Substantia nigra (tissue), 51 donors: ENCODE measurements at places on chromosomes 2 and 18.

DNA sequence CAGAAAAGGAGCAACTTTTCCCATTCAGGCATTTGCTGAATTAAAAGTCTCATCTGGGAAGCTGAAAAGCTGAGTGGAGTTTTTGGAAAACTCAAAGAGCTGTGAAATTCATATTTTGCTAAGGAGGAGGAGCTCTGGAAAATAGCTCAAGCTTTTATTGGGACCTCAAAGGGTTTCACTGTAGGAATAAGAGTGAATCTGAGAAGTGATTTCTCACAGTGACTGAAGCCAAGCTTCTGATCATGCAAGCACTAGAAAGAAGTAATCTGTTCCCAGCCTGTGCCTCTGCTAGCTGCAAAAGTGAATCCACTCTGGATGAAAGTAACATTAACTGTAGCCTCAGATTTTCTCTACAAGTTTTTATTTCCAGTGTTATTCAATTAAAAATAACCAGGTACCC, 283.3 kb downstream of the PTPRM start:
- no peak for DNase-seq

GRCh38 chr2:71121479-71121878, 8.6 kb downstream of the MCEE start:
- DNase-seq: no peak

- DNase-seq: no peak
Measured at GRCh38 chr2:163836167-163836566, 100.4 kb upstream of the FIGN start.

DNA sequence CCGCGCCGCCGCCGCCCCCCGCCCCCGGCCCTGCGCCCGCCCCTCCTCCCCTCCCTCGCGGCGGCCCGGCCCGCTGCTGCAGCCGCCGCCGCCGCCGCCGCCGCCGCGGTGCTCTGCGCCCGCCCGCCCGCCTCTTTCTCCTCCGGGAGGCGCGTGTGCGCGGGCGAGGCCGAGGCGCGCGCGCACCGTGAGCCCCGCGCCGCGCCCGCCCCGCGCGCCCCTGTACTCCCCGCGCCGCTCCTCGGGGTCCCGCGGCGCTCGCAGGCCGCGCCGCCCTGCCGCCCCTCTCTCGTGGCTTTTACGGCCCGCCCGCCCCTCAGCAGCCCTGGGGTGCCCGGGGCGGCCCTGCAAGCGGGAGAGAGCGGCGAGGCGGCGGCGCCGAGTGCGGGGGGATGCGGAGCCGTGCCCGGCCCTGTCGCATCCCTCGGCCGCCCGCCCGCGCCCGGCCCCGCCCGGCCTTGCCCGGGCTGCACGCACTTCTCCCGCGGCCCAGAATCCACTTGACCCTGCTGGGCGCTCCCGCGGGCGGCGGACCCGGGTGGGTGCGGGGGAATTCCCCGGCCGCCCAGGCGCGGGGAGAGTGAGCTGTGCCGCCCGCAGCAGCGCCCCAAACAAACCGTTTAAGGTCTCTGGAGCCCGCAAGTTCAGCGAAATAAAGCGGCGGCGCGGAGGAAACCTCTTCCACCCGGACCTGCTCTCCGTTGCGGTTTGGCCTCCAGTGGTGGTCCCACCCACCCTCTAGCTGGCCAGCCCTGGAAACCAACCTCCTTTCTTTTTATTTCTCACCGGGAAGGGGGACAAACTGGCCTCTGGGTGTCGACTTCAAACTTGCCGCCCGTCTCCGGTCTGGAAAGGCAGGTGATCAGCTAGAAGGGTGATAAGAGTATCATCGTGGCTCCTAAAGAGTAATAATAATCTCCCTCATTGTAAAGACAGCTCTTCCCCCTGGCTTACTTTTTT, 37.4 kb downstream of the AFF3 start:
- DNase-seq: no peak

DNA sequence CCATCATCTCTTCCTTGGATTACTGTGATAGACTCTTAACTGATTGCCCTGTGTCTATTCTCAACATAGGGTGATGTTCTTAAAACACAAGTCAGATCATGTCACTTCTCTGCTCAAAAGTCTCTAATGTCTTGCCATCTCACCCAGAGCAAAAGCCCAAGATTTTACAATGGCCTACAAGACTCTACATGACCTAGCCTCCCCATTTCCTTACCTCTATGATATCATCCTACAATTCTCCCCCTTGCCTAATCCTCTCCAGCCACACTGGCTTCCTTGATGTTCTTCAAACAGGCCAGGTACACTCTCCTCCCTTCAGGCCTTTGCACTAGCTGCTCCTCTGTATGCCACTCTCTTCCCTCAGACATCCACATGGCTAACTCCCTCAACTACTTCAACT, 55.1 kb downstream of the ROCK1 start:
- no peak for DNase-seq
